ENCODE measurements at places on chromosomes 5 and 9. TPM values are rescaled to one million over a fixed set of nuclear protein-coding genes. Genes with fewer than 3 reads are reported as not detected.

- DNase-seq: no peak
These were observed 197.9 kb downstream of the CACNA1B start for GRCh38 chr9:138075496-138075895.

The PCDHGB7 gene
- 14.2 TPM for total RNA-seq

DNA sequence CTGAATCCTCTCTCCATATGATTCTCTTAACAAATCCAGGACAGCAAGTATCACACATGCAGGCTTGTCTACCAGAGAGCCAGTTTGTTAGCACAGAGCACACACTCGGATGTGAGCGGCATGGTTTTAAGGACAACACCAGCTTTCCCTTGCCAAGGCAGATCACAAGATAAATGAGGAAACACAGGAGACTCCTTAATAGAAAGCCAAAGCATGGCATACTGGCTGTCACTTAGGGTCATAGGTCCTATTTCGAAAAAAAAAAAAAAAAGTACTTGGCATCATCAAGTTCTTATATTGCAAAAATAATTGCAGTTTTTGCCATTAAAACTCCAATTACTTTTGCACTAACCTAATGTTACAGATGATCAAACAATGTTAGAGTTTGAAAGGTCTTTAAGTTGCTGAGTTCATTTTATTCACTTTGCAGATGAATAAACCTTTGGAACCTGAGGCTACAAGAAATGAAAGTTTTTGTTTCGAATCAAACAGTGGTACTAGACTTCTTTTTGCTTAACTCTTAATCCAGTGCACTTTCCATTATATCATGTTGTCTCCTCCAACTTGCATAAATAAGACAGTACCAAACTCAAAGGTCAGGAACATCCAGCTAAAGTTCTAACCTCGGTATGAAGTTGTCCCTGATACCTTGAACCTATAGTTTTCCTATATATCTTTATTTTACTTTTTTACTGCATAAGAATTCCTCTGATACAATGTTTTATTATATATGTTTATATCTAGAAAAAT lies 138.5 kb downstream of the MPDZ start:
- DNase-seq: no peak

GRCh38 chr9:101477214-101477613 lies 41.6 kb upstream of the ALDOB start:
- DNase-seq: no peak

The C5orf58 gene
- total RNA-seq: not detected

DNA sequence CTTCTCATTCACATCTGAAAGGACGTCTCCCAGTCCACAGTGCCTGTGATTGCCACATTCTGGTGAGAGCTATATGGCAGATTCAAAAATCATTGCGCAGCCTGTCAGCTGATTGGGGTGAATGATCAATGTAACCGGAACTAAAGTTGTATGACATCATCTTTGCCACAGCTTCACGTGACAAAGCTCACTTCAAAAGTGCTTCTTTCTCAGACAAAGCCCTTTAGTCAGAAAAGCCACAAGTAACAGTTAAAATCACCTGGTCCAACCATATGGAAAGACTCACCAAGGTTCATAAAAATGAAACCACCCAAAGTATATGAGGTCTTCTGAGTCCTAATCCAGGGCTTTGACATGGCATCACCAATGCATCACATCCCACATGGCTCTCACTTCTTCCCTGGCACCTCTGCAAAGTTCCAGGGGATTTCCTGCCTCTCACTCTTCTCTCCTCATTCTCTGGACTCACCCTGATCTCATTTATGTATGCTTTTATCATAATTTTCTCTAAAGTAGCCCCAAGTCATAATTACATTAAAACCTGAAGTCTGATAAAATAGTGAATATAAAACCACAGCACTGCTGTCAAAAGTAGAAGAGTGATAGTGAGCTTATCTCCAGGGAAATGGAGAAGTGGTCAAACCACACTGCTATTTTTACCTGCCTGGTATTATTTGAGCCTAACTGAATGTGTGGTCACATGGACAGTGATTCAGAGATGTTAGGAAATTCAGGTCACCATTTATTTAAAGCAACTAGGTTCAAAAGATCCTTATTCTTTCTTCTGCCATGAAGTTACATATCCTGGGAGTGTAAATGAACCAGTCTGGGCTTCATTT lies 193.1 kb upstream of the PTGER4 start:
- DNase-seq: no peak

DNA sequence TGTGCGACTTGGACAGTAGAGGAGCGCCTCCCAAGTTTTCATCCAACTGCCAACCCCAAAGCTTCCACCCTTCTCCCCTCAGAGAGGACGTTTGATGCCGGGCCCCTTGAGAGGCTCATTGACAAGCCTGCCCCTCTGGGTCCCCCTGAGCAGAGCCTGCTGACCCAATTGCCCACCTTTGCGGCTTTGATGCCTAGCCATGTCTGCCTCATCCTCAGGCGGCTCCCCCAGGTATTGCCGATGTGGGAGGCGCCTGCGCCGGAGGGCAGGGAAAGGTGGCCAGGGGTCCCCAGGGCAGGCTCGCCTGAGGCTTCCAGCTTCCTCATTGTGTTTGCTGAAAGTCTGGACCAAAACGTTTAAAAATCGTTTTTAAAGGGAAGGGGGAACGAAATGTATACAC lies 1.4 kb downstream of the ODF2 start:
- no peak for DNase-seq

The IFNA17 gene
- not detected for total RNA-seq

- peak; percentile 62 for DNase-seq
These were observed 31.6 kb upstream of the ANKRD18A start for GRCh38 chr9:38652044-38652443.

- DNase-seq: peak; percentile 78
These were observed 70.0 kb downstream of the AMBP start for GRCh38 chr9:114007991-114008666.

The SPATA31C1 gene
- not detected for total RNA-seq

- no peak for DNase-seq
These were observed 29.2 kb upstream of the TIFAB start for GRCh38 chr5:135481387-135481786.

- DNase-seq: no peak
These were observed 14.0 kb downstream of the DDX46 start for GRCh38 chr5:134772461-134773125.

DNA sequence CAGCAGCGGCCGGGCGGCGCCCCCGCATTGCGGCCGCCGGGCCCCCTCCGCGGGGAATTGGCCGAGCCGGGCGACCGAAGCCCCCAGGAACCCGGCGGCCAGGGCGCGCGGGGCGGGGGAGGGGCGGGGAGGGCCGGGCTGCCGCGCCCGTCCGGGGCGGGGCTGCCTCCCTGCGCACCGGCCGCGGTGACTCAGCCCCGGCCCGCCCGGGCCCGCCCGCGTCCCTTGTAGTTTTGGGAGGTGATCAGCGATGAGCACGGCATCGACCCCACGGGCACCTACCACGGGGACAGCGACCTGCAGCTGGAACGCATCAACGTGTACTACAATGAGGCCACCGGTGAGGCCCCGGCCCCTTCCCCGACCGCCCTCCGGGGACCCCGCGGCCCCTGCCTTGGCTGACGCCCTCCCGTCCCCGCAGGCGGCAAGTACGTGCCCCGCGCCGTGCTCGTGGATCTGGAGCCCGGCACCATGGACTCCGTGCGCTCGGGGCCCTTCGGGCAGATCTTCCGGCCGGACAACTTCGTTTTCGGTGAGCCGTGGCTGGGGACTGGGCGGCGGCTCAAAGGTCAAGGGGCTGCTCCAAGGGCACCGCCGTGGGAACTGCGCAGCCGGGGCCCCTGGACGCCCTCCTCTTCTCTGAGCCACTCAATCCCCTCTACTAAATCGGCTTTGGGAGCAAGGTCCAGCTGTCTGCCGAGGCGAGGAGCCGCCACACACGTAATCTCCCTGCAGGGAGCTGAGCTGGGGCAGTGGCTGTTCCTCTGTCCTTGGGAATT lies 592 bp downstream of the TUBB4B start:
- no peak for DNase-seq

- DNase-seq: no peak
These were observed 64.8 kb downstream of the SMIM23 start for GRCh38 chr5:171850324-171850947.

All from vagina (tissue), 2 donors.